T-helper 9 cell (primary cell): ENCODE measurements at places on chromosomes 16 and 17.

- DNase-seq = no peak
Observed at GRCh38 chr16:73289232-73289631, 241.3 kb upstream of the ZFHX3 start.

- DNase-seq = no peak
Observed at GRCh38 chr17:1959871-1960544, 65.1 kb downstream of the RTN4RL1 start.

- DNase-seq = no peak
Observed at GRCh38 chr17:78432226-78433012, 54.0 kb downstream of the PGS1 start.

DNA sequence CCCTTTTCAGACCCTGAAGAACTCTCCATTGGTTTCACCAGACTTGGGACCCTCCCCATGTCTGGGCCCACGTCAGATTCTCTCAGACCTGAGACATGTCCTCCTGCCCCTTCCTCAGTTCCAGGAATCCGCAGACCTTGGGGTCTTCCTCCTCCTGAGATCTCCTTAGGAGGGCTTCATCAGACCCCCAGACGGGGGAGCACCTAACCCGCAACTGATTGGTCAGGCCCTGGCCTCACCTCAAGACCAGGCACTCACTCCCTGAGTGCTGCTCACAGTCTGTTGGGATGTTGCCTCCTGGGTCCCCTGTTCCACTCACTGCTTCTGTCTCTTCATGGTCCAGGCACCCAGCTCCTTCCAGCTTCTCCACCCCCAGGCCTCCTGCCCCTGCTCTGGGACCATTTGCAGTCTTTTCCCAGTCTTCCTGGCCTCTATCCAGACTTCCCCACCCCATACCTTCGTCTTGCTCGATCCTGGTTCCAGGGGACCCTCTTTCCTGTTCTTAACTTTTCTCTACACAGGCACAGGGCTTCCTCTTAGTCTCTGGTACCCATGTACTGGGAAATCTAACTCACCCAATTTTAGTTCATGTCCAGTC is 1.2 kb downstream of the GID4 start:
- no peak for DNase-seq

- no peak for DNase-seq
Observed at GRCh38 chr16:11708421-11708820, 34.2 kb downstream of the TXNDC11 start.

DNA sequence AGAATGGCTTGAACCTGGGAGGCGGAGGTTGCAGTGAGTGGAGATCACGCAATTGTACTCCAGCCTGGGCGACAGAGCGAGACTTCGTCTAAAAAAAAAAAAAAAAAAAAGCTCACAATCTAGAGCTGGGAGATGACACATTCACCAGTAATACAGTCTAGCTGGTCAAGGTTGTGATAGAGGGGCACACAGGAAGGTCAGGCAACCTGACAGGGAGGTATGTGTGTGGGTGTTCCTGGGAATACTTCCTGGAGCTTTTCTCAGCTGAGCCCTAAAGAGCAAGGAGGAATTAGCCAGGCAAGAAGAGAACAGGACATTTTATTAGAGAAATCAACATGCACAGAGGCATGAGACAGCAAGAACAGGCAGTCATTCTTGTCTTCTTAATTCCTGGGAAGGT is 216.7 kb downstream of the SHISA9 start:
- no peak for DNase-seq

- DNase-seq = peak; percentile 62
Observed at GRCh38 chr16:30958175-30959079, 873 bp downstream of the SETD1A start.

- no peak for DNase-seq
Observed at GRCh38 chr17:79803421-79803996, 6.6 kb upstream of the CBX8 start.

GRCh38 chr16:87740909-87741424 is 24.8 kb downstream of the KLHDC4 start:
- DNase-seq = no peak

DNA sequence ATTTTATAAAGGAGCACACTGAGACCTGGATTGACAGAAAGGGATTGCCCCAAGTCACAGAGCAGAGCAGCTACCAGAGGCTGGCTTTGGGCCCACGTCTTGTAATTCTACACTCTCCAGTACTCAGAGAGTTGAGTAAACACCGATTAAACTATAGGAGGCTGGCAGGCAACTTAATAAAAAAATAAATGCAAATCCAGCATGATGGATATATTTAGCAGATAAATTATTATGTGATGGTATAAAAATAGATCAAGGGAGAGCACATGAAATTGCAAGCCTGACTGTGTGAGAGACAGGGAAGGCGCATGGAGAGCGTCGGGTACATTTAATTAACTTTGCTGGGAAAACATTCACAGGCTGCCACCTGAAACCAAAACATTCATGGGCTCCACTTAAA is 87.7 kb upstream of the CCL2 start:
- no peak for DNase-seq

DNA sequence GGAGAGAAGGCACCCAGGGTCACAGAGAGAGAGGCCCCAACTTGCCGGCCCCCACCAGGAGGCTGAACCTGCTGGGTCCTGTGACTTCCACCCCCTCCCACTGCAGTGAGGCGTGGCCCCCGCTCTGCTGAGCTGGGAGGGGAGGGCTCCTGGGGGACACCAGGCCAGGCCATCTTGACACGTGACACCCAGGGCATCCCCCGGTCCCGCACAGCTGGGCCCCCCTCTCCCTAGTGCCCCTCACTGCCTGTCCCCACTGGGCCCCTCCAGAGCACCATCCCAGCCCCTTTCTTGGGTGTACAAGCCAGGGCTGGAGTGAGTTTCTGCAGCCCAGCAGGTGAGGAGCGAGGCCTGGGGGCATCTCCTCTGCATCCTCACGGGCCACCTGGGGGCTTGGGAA is 12.4 kb downstream of the UBALD1 start:
- no peak for DNase-seq

DNA sequence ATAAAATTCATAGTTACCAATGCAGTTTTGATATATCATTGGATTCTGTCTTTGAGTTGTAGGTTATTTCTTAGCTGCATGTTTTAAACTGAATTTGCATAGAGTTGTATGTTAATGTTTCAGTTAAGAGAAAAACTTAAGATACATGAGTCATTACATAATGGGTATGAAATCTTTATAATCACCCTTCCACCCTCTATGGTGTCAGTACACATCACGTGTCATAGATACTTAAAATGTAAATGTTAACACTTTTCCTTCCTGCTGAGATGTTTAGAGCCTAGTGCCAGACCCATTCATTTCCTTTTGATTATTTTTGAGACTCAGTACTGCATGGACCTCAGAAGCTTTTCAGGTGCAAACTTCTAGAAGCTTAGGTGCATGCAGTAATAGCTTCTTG is 20.5 kb downstream of the ZNF207 start:
- no peak for DNase-seq

DNA sequence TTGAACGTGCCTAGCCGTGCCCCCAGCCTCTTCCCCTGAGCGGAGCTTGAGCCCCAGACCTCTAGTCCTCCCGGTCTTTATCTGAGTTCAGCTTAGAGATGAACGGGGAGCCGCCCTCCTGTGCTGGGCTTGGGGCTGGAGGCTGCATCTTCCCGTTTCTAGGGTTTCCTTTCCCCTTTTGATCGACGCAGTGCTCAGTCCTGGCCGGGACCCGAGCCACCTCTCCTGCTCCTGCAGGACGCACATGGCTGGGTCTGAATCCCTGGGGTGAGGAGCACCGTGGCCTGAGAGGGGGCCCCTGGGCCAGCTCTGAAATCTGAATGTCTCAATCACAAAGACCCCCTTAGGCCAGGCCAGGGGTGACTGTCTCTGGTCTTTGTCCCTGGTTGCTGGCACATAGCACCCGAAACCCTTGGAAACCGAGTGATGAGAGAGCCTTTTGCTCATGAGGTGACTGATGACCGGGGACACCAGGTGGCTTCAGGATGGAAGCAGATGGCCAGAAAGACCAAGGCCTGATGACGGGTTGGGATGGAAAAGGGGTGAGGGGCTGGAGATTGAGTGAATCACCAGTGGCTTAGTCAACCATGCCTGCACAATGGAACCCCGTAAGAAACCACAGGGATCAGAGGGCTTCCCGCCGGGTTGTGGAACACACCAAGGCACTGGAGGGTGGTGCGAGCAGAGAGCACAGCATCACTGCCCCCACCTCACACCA is 724 bp downstream of the GAA start:
- no peak for DNase-seq

DNA sequence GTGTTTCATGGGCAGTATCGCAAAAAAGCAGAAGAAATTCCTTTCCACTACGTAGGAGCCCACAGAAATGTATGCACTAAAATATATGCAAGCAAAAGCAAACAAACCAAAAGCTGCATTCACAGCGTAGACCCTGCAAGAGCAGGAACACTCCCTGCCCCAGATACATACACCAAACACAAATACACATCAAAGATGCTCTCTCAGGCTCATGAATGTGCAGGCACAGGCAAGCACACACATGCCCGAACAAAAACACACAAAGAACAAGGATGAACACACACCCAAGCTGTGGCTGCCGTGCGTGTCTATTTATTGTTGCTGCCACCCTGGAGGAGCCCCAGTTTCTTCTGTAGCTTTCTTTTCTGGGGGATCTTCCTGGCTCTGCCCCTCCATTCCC is 1.7 kb downstream of the NUPR1 start:
- DNase-seq = no peak

GRCh38 chr16:87058728-87059250 is 258.4 kb downstream of the C16orf95 start:
- no peak for DNase-seq

- peak; percentile 92 for DNase-seq
Observed at GRCh38 chr17:82518826-82519810, at the start of gene FOXK2. TSS of gene FOXK2 (plus strand) at chr17:82519732. CDS start at chr17:82519889, 157 bp downstream.

- no peak for DNase-seq
Observed at GRCh38 chr16:52408191-52408845, 138.6 kb downstream of the TOX3 start.

DNA sequence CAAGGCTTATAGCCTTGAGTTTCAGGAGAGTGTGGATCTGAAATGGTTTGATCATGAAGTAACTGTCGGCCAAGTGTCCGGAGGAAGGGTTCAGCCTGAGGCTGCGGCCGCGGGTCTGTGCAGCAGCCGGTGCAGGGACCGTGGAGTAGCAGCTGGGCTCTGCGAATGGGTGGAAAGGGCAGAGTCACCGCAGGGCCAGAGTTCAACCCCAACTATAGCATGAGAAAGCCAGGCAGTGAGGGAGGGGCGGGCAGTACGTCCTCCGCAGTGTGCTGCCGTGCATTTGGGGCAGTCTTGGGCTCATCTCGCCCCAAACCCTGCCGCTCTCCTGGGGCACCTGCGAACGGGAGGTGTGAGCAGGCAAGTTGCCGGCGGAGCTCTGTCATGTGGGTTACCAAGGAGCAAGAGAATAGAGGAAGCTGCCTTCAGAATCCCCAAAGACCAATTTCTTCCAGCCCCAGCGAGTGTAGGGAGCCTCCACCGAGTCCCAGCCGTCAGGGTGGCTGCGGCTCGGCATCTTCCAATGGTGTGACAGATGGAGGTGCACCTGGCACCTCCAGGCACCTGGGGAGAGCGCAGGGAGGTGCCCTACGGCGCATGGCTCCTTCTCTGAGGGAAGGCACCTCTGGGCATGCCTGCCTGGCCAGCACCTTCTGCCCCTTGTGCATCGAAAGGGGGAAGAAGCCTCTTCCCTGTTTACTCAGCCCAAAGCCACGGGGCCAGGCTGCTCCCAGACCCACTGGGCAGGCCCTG is 87.3 kb downstream of the RPA1 start:
- DNase-seq = no peak

DNA sequence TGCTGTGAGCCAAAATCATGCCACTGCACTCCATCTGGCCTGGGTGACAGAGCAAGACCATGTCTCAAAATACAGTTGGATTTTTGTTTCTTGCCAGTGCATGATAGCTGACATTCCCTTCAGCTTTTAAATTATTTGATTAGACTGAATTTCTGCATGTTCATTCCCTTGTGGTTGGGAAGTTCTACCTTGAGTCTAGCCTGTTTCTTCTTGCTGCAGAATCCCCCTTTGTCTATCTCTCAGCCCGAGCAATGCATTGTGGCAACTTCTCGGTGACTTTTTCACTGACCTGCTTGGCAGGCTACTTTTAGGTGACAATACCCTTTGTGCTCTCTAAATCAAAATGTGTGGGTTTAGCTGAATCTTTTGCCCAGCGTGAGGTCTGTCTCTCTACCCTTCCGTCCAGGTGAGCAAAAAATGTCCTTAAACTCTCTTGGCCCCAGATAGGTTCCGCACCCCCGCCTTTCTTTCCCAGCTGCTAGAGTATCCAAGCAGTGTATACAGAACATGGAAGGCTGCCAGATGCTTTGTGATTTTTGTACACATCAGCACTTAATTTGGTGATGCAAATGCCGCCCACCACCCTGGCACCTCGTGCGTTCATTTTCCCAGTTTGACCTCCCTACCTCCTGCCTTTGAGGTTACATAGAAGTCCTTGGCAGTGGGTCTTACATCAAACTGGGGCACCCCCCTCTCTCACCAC is 130.2 kb downstream of the ABCC6 start:
- DNase-seq = no peak

- DNase-seq = peak; percentile 48
Observed at GRCh38 chr16:30458561-30459394, 13.1 kb upstream of the SEPHS2 start.

- no peak for DNase-seq
Observed at GRCh38 chr17:6497496-6498221, 53.4 kb downstream of the PIMREG start.
